ENCODE measurements at places on chromosomes 16 and 17. TPM values are rescaled to one million over a fixed set of nuclear protein-coding genes. Genes with fewer than 3 reads are reported as not detected.

The MT3 gene
- total RNA-seq = not detected

The SRCIN1 gene
- total RNA-seq = 2.7 TPM

The NPIPB13 gene
- 27.0 TPM for total RNA-seq

The SOCS1 gene
- total RNA-seq = 11.8 TPM

The ZPBP2 gene
- total RNA-seq = not detected

GRCh38 chr17:19402171-19402570 is 8.9 kb upstream of the RNF112 start:
- no peaks in the 10 kb centered on the region for H3K27me3 ChIP-seq
- peaks cover 35% of the 10 kb centered on the region for H3K4me1 ChIP-seq
- no peaks in the 10 kb centered on the region for H3K36me3 ChIP-seq

- no peaks in the 10 kb centered on the region for H3K27me3 ChIP-seq
- no peaks in the 10 kb centered on the region for H3K36me3 ChIP-seq
- H3K4me1 ChIP-seq = no peaks in the 10 kb centered on the region
- peak; percentile 82 for DNase-seq
- H3K27ac ChIP-seq = no peak overlapping the region
These were observed 11.4 kb downstream of the CTNS start for GRCh38 chr17:3647769-3648555.

- no peaks in the 10 kb centered on the region for H3K4me1 ChIP-seq
- DNase-seq = no peak
- no peak overlapping the region for H3K4me3 ChIP-seq
- no peaks in the 10 kb centered on the region for H3K27me3 ChIP-seq
These were observed 474.6 kb downstream of the PMP22 start for GRCh38 chr17:14790521-14790920.

GRCh38 chr17:62705156-62705777 is 77.8 kb downstream of the MRC2 start:
- H3K36me3 ChIP-seq = no peaks in the 10 kb centered on the region
- peak overlapping the region; percentile 62 for H3K4me3 ChIP-seq
- no peak overlapping the region for H3K27ac ChIP-seq
- DNase-seq = peak; percentile 11
- H3K4me1 ChIP-seq = peaks cover 18% of the 10 kb centered on the region
- H3K27me3 ChIP-seq = no peaks in the 10 kb centered on the region

GRCh38 chr16:53804467-53804866 is 100.5 kb downstream of the FTO start:
- no peaks in the 10 kb centered on the region for H3K4me1 ChIP-seq
- H3K27ac ChIP-seq = no peak overlapping the region

DNA sequence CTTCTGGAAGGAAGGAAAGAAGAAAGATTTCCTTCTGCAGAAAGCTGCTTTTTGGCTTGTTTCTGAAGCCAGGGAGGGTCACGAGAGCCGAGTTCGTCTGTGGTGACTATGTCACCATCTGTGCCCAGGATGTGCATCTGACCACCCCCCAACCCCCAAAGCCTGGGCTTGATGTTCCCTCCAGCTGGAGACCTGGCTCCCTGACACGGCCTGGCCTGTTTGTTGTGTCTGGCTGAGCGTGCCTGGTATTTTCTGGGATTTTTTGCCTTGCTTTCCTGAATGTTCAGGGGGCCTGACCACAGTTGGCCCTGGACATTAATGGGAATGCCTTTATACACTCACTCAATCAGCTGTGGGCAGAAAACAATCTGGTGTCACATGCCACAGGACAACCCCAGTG is 38.9 kb downstream of the LGALS9 start:
- H3K4me1 ChIP-seq = no peaks in the 10 kb centered on the region
- H3K36me3 ChIP-seq = no peaks in the 10 kb centered on the region
- DNase-seq = no peak
- no peak overlapping the region for H3K27ac ChIP-seq
- no peak overlapping the region for H3K4me3 ChIP-seq

- H3K36me3 ChIP-seq = no peaks in the 10 kb centered on the region
- no peak overlapping the region for H3K27ac ChIP-seq
- H3K4me1 ChIP-seq = peaks cover 22% of the 10 kb centered on the region
- no peaks in the 10 kb centered on the region for H3K27me3 ChIP-seq
These were observed 460 bp downstream of the ELOB start for GRCh38 chr16:2776500-2777139.

DNA sequence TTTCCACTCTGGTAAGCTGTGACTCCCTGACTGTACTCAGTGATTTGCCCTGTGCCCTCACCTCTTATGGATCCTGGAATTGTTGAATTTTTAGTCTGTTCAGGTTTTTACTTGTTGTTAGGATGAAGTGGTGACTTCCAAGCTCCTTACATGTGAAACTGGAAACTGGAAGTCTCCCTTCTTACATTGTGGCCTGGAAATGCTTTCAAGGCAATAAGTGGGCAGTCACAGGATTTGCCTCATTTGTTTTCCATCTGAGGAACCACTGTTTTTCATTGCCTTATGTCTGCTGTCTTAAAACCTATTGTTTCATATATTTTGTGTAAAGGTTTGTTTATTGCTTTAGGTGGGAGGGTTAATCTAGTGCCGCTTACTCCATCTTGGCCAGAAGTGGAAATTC is 155.8 kb downstream of the CYB561 start:
- H3K36me3 ChIP-seq = peaks cover 6% of the 10 kb centered on the region
- no peak for DNase-seq
- H3K27ac ChIP-seq = no peak overlapping the region
- no peak overlapping the region for H3K4me3 ChIP-seq

DNA sequence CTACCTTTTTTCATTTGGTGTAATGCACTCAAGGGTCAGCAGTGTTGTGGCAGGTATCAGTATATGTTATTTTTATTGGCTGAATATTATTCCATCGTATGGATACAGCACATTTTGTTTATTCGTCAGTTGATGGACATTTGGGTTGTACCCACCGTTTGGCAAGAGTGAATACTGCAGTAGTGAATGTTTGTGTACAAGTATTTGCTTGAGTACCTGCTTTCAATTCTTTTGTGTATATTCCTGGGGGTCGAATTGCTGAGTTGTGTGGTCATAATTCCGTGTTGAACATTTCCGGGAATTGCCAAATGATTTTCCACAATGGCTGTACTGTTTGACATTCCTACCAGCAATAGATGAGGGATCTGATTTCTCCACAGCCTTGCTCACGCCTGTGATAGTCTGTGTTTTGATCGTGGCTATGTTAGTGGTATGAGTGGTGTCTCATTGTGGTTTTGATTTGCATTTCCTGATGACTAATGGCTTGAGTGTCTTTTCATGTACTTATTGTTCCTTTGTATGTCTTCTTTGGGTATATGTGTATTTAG is 108.4 kb downstream of the OR1D5 start:
- peaks cover 11% of the 10 kb centered on the region for H3K27me3 ChIP-seq
- no peaks in the 10 kb centered on the region for H3K36me3 ChIP-seq
- no peak overlapping the region for H3K27ac ChIP-seq

DNA sequence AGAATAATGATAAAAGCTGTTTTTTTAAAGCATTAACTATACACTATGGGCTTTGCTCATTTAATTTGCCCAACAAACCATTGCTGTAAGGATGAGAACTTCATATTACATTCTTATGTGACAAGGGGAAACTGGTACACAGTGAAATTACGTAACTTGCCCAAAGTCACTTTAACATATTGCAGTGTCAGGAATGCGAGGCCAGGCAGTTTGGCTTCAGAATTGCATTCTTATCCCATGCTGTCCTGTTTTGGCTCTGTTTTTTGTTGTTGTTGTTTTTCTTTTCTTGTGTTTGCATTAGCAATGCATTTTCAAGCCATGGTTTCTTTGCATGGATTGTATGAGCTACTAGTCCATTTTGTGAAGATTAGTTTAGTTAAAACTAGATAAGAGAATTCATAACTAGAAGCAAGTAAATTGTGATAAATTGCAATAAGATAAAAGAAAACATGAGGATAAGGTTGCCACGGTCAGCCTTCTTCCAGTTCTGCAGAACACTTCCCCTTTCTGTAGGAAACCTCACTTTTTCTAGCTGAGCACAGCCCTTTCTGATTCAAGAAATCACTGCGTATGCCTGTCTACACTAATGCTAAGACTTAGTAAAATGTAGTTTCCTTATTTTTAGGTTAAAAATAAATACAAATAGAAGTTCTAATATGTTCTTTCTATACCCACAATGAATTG is 221.3 kb upstream of the KCNJ16 start:
- H3K4me3 ChIP-seq = no peak overlapping the region
- DNase-seq = peak; percentile 13
- H3K4me1 ChIP-seq = no peaks in the 10 kb centered on the region
- H3K27ac ChIP-seq = no peak overlapping the region

DNA sequence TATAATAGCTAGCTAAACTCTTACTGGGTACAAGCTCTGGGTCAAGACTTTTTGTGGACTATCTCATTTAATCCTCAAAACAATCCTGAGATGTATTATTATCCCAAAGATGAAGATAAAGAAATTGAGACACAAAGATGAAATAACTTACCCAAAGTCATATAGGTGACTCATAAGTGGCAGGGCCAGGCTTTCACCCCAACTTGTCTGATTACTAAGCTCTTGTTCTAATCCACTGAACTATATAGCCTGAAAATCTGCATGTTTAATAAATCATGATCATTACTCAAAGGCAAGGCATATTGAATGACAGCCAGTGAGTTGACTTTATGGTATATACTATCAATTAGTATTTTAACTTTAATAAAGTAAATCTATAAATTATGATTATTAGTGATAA is 77.4 kb downstream of the SKAP1 start:
- H3K36me3 ChIP-seq = no peaks in the 10 kb centered on the region
- H3K27ac ChIP-seq = no peak overlapping the region
- no peak for DNase-seq

- H3K4me3 ChIP-seq = no peak overlapping the region
- H3K36me3 ChIP-seq = no peaks in the 10 kb centered on the region
- H3K27me3 ChIP-seq = no peaks in the 10 kb centered on the region
- no peaks in the 10 kb centered on the region for H3K4me1 ChIP-seq
- H3K27ac ChIP-seq = no peak overlapping the region
These were observed 34.4 kb downstream of the CPD start for GRCh38 chr17:30413109-30413508.

GRCh38 chr16:85354686-85355514 is 242.6 kb upstream of the CIBAR2 start:
- H3K27me3 ChIP-seq = no peaks in the 10 kb centered on the region
- DNase-seq = no peak

DNA sequence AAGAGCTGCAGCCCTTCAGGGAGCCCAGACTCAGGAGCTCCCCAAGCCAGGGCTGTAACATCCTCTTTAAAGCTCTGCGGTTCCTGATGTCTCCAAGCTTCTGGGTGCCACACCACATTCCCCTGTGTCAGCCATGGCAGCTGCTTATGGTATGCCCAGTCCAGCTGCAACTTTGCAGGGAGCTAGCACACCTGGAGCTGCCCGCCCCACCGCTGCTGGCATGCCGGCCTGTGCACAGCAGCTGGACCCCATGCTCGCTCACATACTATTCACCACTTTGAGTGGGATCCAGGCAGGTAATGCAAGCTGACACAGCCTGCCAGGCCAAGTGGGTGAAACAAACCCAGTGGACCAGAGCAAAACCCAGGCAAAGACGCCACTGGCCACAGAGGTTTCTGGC is 305.6 kb upstream of the AXIN2 start:
- H3K4me1 ChIP-seq = no peaks in the 10 kb centered on the region
- H3K4me3 ChIP-seq = no peak overlapping the region
- H3K27me3 ChIP-seq = no peaks in the 10 kb centered on the region
- peak; percentile 63 for DNase-seq
- no peaks in the 10 kb centered on the region for H3K36me3 ChIP-seq

DNA sequence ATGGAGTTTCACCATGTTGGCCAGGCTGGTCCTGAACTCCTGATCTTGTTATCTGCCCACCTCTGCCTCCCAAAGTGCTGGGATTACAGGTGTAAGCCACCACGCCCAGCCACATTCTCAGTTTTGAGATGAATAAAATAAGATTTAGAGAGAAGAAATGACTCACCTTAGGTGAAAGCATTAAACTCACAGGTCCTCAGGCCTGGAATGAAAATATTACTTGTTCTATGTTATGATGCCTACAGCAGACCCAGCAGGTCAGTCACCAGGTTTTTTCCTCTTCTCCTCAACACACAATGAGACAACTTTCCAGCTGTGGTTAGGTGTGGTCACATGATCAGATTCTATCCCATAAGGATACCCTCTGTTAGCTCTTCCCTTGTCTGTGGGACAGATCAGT is 150.3 kb downstream of the C16orf95 start:
- H3K27ac ChIP-seq = no peak overlapping the region
- no peaks in the 10 kb centered on the region for H3K4me1 ChIP-seq
- H3K4me3 ChIP-seq = no peak overlapping the region
- no peaks in the 10 kb centered on the region for H3K36me3 ChIP-seq

DNA sequence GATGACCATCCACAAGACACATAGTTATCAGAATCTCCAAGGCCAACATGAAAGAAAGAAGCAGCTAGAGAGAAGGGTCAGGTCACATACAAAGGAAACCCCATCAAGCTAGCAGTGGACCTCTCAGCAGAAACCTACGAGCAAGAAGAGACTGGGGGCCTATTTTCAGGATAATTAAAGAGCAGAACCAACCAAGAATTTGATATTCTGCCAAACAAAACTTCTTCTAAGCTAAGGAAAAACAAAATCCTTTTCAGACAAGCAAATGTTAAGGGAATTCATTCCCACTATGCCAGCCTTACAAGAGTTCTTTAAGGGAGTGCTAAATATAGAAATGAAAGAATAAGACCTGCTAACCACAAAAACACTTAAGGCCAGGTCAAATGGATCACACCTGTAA is 47.8 kb downstream of the ITFG1 start:
- H3K4me3 ChIP-seq = no peak overlapping the region
- H3K36me3 ChIP-seq = no peaks in the 10 kb centered on the region
- no peak overlapping the region for H3K27ac ChIP-seq
- no peaks in the 10 kb centered on the region for H3K4me1 ChIP-seq
- H3K27me3 ChIP-seq = no peaks in the 10 kb centered on the region

DNA sequence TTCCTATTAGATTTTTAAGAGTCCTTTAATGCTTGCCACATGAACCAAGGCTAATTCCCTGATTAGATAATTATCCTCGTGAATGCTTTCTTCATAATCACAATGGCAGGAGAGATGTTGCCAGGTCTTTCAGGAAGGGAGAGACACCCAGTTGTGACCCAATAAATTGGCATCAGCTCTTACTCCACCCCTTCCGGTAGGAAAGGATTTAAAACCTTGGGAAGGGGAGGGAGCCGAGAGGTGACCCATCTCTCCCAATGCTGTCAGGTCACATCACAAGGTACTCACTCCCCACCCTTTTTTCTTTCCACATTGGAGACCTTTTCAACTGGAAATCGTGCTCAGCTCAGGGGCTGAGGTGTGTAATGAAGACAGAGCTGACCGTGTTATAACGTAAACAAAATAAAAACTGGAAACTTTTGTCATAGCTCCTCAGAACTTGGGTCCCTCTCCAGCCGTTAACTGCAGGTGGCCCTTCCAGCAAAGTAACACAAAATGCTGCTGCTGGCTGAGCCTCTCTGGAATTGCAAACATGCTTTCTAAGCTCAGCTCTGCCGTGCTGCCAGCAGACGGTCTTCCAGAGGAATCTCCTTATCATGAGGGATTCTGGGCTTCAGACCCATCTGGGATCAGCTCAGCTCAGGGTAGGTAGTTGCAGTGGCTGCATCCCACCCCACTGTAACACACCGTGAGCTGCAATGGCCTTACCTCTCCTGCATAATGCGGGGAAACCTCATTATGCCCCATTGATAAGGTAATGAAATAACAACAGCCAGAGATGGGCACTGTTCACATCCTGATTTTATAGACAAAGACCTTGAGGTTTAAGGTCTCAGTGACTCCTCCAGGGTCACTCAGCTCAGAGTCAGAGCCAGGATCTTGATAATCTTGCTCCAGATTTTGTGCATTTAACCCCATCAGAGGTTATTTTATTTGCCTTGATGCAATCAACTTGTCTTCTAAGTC is 15.6 kb downstream of the TMEM100 start:
- no peaks in the 10 kb centered on the region for H3K27me3 ChIP-seq
- peaks cover 14% of the 10 kb centered on the region for H3K4me1 ChIP-seq
- no peaks in the 10 kb centered on the region for H3K36me3 ChIP-seq
- no peak overlapping the region for H3K4me3 ChIP-seq
- peak overlapping the region; percentile 21 for H3K27ac ChIP-seq
